ENCODE measurements at places on chromosomes 6 and 20.

DNA sequence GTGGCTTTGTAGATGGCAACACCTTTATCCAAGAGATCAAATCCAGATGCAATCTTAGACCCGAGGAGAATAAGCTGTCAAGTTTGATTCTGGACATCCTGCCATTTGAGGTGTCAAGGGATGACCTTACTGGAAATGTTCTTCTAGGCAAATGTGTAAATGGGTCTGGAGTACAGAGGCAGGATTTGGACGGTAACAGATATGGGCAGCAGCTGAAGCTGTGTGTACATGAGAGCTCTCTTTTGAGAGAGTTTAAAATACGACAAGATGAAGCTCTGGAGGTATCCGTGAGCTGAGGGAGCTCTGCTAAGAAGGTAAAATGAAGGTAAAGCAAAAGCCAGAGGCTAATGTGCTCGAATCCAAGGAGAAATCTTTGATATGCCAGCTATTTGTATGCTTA lies 56.6 kb downstream of the RALGAPA2 start:
- DNase-seq: no peak

GRCh38 chr6:166487148-166487547 lies 99.3 kb downstream of the RAMACL start:
- DNase-seq: no peak

GRCh38 chr20:35768731-35769664 lies 2.8 kb upstream of the PHF20 start:
- DNase-seq: peak; percentile 94

DNA sequence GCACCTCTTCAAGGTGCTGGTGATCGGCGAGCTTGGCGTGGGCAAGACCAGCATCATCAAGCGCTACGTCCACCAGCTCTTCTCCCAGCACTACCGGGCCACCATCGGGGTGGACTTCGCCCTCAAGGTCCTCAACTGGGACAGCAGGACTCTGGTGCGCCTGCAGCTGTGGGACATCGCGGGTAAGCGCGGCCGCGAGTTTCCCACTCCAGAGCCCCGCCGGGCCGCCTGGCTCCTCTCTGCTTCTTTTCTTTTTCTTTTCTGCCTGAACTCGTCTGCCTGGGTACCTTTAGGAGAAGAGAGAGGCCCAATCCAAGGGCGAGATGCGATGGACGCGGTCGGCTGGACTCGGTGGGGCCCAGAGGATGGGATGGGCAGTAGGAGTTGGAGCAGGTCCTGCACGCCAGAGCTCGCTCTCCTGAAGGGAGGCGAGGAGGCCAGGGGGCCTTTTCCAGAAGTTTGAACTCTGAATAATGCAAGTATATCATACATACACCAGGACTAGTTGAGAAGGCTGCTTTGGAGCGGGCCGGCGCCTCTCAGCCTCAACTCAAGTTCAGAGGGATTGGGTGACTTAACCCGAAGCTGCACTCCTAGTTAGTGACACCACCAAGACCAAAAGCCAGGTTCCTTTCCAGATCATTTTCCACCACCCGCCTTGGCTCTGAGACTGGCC lies 445 bp downstream of the RAB32 start:
- DNase-seq: peak; percentile 30

DNA sequence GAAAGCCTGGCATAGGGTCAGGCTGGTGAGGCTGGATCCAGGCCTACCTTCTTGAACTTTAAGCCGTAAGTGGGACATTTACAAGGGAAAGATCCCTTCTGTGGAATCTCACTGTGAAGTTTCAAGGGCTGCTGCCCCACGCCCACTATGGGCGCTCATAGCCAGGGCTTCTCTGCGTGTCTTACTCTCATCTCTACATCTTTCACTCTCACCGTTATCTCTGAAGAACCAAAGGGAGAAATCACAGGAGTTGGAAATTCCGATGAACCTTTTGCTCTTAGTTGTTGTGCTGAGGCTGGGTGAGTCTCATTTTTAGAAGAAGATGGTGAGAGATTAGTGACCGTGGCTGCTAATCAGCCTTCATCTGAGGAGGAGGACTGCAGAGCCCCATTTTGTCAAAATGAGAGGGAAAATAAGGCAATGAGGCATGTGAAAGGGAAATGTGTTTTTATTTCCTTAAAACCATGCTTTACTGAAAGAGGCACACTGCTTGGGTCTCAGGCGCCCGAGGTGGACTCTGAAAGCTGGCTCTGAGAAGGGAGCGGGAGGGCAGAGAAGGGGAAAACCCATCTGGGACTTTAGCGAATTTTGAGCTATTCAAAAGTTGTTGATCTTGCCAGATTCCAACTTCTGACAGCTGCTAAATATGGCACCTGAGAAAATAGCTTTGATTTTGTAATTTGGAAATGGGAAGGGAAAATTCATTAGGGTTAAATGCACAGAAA lies 301.5 kb downstream of the CLIC5 start:
- no peak for DNase-seq

- no peak for DNase-seq
These were observed 165.6 kb downstream of the FOXA2 start for GRCh38 chr20:22418738-22419137.

GRCh38 chr6:110681543-110682459 lies 133.5 kb downstream of the CDK19 start:
- DNase-seq: peak; percentile 66

DNA sequence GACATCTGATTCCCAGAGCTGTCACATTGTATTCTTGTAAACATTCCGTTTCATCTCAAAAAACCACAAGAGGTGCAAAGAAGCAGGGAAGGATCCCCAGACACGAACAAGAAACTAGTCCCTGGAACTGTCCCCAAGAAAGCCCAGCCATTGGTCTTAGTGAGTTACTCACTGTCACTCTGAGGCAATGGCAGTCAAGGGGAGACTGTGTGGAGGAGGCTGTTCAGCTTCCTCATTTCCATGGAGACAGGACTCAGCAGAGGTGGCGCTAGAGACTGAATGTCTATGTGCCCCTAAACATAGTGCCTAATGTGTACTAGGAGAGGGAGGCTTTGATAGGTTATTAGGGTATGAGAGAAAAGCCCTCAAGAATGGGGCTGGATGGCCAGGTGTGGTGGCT lies 11.1 kb downstream of the ULBP1 start:
- DNase-seq: no peak

GRCh38 chr6:8006208-8006607 lies 58.0 kb downstream of the BLOC1S5 start:
- peak; percentile 43 for DNase-seq

DNA sequence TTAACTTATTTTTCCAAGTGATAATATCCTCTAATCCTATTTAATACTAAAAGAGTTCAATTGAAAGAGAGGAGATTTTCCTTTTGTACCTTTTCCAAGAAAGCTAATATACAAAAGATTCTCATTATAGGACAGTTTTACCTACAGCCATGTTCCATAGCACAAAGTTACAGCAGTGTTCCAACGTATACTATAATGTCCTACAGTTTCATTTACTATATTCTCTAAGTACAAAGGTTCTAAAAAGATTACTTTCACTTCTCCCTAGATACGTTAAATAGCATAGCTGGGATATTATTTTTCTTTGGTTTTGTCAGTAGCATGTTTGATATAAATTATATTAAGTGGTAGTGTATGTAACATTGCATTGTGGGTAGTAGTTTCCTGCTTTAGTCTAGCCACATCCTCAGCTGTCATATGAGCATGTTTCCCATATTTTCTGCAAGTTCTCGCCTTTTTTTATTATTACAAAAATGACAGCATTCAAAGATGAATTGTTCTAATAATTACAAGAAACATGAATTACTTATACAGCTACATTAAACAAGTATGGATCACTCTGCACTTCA lies 4.4 kb upstream of the RUNX2 start:
- DNase-seq: no peak

GRCh38 chr6:166955121-166955864 lies 1.1 kb downstream of the RNASET2 start:
- peak; percentile 38 for DNase-seq

GRCh38 chr20:43186312-43186711 lies 3.4 kb downstream of the PTPRT start:
- no peak for DNase-seq

- no peak for DNase-seq
These were observed 101.3 kb downstream of the SASH1 start for GRCh38 chr6:148443798-148444560.

GRCh38 chr6:149468179-149468578 lies 16.6 kb downstream of the ZC3H12D start:
- no peak for DNase-seq

GRCh38 chr6:43790031-43790430 lies 20.0 kb downstream of the VEGFA start:
- no peak for DNase-seq

- DNase-seq: no peak
These were observed 6.5 kb upstream of the SLC17A4 start for GRCh38 chr6:25748049-25748448.

DNA sequence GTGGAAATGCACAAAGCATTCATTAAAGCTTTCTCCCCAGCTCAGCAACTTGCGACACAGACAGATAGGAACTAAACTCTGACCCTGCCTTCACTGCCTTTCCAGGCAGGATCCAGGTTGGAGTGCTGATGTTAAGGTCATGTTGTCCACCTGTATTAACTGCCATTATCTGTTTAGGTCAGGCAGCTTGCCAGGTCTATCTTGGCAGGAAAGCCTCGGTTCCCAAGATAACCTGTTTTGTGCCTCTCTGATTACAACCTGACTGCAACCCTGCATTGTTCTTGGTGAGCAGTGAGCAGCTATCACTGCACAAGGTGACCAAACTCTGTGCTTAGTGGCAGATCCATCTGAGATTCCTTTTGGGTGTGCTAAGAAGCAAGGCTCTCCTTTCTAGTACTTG lies 23.2 kb upstream of the ELOVL2 start:
- DNase-seq: no peak

DNA sequence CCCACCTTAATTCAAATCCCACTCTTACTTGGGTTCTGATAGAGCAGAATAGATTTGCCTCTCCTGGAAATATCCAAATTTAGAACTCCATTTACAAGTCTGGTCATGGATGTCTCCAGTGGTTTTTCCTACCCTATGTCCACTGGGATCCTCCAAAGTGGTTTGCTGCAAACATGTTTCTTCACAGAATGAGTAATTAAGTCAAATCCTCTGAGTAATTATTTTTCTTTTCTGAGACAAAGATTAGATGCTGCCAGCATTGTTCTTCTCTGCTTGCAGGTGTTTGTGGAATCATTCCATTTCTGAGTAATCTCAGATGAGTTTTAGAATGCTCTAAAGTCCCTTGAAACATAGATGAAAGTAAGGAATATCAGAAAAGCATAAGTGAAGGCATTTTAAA lies 21.9 kb downstream of the DTD1 start:
- DNase-seq: no peak

DNA sequence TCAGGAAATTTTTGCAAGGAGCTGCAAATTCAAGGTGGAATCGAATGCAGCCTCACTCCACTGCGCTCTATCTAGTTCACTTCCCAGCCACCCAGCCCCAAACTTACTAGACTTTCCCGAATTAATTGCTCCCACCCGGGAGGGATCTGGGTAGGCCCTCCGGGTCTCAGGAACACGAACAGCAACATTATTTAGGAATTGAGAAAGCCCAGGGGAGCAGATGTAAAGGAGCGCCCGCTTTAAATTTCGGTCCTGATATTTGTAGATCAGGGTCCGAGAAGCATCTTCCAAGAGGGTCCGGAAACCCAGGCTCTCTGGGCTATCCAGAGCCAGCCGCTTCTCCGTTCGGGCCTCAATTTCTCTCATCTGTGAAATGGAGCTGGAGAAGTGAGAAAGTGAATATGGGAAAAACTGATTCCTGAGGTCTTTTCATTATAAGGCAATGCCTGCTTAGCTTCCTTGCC lies 490 bp upstream of the ID1 start:
- no peak for DNase-seq

DNA sequence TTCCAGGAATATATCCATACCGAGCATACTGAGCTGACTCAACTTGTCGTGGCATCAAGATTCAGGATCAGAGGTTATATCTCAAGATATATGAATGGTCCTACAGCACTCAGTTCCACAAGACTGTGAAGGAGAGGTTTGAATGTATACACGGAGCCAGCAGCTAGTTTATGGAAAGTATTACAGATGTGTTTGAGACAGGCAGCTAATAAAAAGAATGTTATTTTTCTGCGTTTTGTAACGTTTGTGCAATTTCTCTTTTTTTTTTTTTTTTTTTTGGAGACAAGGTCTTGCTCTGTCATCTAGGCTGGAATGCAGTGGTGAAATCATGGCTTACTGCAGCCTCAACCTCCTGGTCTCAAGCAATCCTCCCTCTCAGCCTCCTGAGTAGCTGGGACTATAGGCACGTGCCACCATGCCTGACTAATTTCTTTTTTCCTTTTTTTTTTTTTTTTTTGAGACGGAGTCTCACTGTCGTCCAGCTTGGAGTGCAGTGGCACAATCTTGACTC lies 3.4 kb upstream of the FAM110A start:
- no peak for DNase-seq

GRCh38 chr20:24721891-24722568 lies 227.0 kb upstream of the CST7 start:
- DNase-seq: no peak

GRCh38 chr6:87102151-87102621 lies 7.3 kb upstream of the CGA start:
- DNase-seq: no peak

- DNase-seq: no peak
These were observed 189.4 kb upstream of the RNF217 start for GRCh38 chr6:124772733-124773319.

GRCh38 chr6:78580923-78581322 lies 286.4 kb upstream of the IRAK1BP1 start:
- DNase-seq: no peak
